ENCODE measurements at places on chromosomes 3 and 15. TPM values are rescaled to one million over a fixed set of nuclear protein-coding genes. Genes with fewer than 3 reads are reported as not detected.

- no peak overlapping the region for H3K27ac ChIP-seq
- no peaks in the 10 kb centered on the region for H3K27me3 ChIP-seq
- H3K36me3 ChIP-seq = no peaks in the 10 kb centered on the region
- peak; percentile 58 for DNase-seq
- no peak overlapping the region for H3K4me3 ChIP-seq
Observed at GRCh38 chr3:108319428-108320082, 23.2 kb downstream of the HHLA2 start.

Gene CERS3
- not detected for total RNA-seq

DNA sequence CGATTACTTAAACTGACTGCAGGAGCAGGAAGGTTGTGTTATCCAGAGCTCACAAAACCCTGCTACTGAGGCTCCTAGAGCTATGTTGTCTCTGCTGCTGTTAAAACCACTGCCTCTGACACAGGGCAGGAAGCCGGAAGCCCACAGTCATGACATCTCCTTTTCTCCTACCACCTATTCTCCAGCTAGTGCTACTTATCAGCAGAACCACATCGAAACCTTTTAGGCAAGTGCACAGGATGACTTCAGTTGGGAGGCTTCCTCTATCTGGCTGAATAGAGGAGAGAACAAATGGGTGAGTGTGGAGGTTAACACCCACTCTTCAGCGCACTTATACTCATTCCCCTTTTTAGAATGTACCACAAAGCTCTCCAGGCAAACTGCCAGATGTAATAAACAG is 638.0 kb downstream of the OTOL1 start:
- no peaks in the 10 kb centered on the region for H3K4me1 ChIP-seq
- DNase-seq = no peak
- no peaks in the 10 kb centered on the region for H3K27me3 ChIP-seq
- H3K4me3 ChIP-seq = no peak overlapping the region
- H3K27ac ChIP-seq = no peak overlapping the region

Gene COLQ
- total RNA-seq = 3.1 TPM

- H3K27me3 ChIP-seq = no peaks in the 10 kb centered on the region
- H3K4me1 ChIP-seq = peaks cover 7% of the 10 kb centered on the region
- no peak for DNase-seq
Observed at GRCh38 chr15:65875458-65875857, 6.2 kb downstream of the RAB11A start.

Gene ARHGEF26
- total RNA-seq = 109 TPM

Gene DLL4
- total RNA-seq = 13.9 TPM

Gene PRRT3
- 7.1 TPM for total RNA-seq

GRCh38 chr3:187924651-187925050 is 179.4 kb upstream of the BCL6 start:
- H3K27ac ChIP-seq = no peak overlapping the region
- H3K4me3 ChIP-seq = no peak overlapping the region

Gene ZIC1
- not detected for total RNA-seq

- H3K4me3 ChIP-seq = no peak overlapping the region
- H3K36me3 ChIP-seq = no peaks in the 10 kb centered on the region
- H3K4me1 ChIP-seq = no peaks in the 10 kb centered on the region
- no peak overlapping the region for H3K27ac ChIP-seq
- no peak for DNase-seq
- no peaks in the 10 kb centered on the region for H3K27me3 ChIP-seq
Observed at GRCh38 chr3:174270841-174271240, 588.3 kb upstream of the NAALADL2 start.

Gene ARGFX
- total RNA-seq = not detected

DNA sequence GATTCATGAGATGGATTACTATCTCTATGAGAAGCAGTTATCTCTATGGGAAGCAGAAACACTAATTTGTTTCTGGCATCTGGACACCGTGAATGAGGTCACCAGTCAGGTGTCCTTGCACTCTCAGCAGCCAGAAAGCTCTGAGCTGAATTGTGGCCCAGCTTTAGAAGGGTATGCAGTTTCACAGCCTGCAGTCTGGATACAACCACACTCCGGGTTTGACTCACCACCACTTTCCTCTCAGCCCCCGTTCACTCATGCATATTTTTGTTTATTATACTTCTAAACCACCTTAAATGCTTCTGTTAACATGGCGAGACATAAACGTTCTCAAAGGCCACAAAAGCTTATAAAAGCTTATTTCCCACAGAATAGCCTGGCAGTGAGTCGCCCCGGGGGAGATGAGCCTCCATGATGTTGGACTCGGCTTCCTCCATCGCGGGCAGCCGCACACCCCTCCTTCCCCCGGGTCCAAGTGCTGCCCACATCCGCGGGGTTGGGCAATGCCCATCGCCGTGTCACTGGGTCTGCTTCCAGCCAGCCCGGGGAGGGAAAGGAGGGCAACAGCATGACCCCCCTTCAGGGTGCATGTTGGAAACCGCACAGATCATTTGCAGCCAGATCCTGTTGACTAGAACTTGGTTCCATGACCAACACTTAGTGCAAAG is 16.8 kb upstream of the SLC41A3 start:
- H3K4me3 ChIP-seq = no peak overlapping the region
- no peaks in the 10 kb centered on the region for H3K36me3 ChIP-seq

Gene GOLGA6L4
- 3.8 TPM for total RNA-seq

Gene ZBTB20
- 88.8 TPM for total RNA-seq

Gene TASOR
- 80.7 TPM for total RNA-seq

DNA sequence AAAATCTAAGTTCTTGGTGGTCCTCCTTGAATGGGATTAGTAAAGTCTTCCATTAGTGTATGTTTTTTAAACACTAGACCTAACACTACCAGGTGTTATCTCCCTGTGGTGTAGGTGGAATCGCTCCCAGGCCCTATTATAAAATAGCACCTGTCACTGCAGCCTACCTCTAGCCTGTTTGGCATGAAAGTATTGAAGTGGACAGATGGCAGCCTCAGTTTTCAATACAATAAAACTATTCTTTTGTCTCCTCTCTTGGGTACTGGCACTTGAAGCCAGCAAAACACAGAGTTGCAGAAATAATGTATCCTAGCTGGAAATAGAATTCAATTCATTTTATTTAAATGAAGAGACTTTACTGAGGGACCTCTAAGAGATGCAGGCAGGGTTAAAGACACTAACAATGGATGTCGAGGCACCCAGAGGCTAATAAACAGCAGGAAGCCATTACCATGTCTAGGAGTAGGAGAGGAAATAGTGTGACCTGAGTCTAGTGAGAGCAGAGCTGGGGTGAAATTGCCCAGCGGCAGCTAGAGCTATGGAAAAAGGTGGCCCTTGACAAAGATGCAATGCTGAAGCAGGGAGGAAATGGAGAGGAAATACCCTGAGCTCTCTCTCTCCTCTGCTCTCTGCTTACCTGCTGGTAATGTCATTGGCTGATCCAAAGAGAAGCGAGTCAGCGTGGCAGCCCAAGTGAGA is 49.1 kb upstream of the TMEM158 start:
- no peak overlapping the region for H3K27ac ChIP-seq
- no peaks in the 10 kb centered on the region for H3K27me3 ChIP-seq
- no peak for DNase-seq
- H3K4me1 ChIP-seq = no peaks in the 10 kb centered on the region
- no peak overlapping the region for H3K4me3 ChIP-seq
- no peaks in the 10 kb centered on the region for H3K36me3 ChIP-seq

DNA sequence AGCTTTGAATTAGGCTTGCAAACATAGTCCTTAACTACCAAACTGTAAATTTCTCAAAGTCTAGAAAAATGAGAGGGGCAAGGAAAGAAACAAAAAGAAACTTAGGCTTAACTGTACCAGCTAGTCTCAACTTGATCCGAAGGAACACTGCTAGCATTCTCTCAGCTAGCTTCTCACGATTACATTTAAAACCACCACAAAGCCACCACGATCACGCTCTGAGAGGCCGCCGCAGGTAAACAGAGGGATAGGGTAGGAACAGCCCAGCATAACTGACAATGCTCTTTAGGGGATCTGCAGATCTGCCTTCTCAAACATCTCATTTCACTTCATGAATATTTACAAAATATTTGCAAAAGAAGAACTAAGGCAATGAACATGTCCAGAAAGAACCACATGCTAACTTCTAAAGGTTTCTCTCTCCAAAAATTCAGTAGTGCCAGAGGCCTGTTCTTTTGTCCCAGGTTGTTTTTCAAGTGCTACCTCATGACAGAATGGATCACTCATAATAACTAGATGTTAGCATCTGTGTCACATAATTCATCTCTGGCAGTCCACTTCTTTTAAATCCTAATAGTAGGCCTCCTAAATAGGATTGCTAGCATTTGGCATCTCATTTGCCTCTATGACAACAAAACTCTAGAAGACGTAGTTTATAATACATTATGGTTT is 18.9 kb downstream of the VGLL4 start:
- DNase-seq = no peak
- peaks cover 42% of the 10 kb centered on the region for H3K4me1 ChIP-seq
- no peaks in the 10 kb centered on the region for H3K36me3 ChIP-seq
- no peak overlapping the region for H3K27ac ChIP-seq
- no peak overlapping the region for H3K4me3 ChIP-seq

DNA sequence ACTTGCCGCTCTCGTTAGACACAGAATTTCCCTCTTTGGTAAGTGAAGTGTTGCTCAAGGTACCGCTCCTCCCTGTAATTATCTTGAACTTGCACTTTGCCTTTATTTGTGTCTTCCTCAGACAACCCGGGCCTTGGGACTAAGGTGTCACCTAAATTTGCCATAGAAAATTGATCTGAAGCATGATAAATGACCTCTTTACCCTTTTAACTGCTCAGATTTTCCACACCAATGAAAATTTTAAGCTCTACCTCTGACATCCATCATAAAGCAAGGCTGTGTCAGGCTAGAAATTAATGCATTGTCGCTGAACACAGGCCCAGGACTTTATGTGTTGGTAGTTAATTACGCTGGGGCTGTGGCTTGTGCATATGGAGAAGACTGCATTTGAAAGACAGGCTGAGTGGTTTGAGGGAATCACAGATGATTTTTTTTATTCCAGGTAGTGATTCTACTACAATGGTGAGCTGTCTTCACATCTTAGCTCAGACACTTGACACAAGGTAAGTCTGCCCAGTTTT is 199.6 kb upstream of the CHRM5 start:
- no peaks in the 10 kb centered on the region for H3K27me3 ChIP-seq
- H3K4me3 ChIP-seq = no peak overlapping the region
- H3K4me1 ChIP-seq = no peaks in the 10 kb centered on the region
- H3K27ac ChIP-seq = no peak overlapping the region
- H3K36me3 ChIP-seq = no peaks in the 10 kb centered on the region

- no peak for DNase-seq
- H3K4me3 ChIP-seq = no peak overlapping the region
- no peaks in the 10 kb centered on the region for H3K27me3 ChIP-seq
- H3K36me3 ChIP-seq = no peaks in the 10 kb centered on the region
Observed at GRCh38 chr3:45871780-45872179, 14.6 kb upstream of the CCR9 start.

GRCh38 chr3:11510001-11510340 is 133.7 kb downstream of the VGLL4 start:
- H3K36me3 ChIP-seq = no peaks in the 10 kb centered on the region
- H3K27ac ChIP-seq = no peak overlapping the region
- no peak for DNase-seq
- no peak overlapping the region for H3K4me3 ChIP-seq
- H3K4me1 ChIP-seq = peaks cover 42% of the 10 kb centered on the region

Gene ZIC4
- not detected for total RNA-seq

DNA sequence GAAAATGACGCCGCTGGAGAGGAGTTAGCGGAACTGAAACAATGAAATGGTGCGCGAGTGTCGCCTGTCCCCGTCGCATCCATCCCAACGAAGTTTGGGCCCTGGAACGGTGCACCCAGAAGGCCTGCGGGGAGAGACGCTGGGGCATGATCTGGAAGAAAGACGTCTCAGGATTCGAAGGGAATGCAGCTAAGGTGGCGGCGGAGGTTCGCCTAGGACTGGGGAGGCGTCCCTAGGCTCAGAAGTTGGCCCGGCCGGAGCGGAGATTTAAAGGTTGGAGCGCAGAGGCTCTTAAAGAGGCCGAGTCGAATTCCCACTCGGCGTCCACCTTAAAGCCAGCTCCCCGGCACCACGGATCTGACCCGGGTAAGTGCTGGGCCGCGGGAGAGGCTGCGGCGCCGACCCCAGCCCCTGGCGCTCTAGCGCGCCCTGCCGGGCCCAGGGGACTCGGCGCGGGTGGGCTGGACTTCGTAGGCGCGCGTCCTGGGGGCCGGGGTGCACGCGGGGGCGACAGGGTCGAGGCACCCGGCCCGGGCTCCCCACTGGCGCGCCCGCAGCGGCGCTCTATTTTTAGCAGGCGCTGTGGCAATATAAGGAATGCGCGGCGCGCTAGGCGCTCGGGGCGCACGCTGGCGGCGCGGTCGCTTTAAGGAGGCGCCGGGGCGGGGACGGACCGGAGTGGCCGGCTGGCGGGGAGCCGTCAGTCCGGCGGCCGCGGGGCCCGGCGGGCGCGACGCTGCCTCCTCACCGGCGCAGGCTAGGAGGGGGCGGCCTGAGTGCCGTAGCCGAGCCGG is at the start of gene MRAS:
Gene MRAS, plus strand, starts transcription at position 620 of the 794 bp plus-strand sequence. CDS start 24,305 bp downstream, outside the sequence.
- H3K27ac ChIP-seq = peak within 1 kb of the TSS; percentile 93
- H3K4me3 ChIP-seq = peak within 1 kb of the TSS; percentile 70
- no peaks in the 10 kb centered on the region for H3K27me3 ChIP-seq
- no peaks in the 10 kb centered on the region for H3K36me3 ChIP-seq
- peaks cover 20% of the 10 kb centered on the region for H3K4me1 ChIP-seq

- no peak overlapping the region for H3K4me3 ChIP-seq
- no peaks in the 10 kb centered on the region for H3K27me3 ChIP-seq
- H3K27ac ChIP-seq = no peak overlapping the region
- no peak for DNase-seq
- H3K36me3 ChIP-seq = no peaks in the 10 kb centered on the region
Observed at GRCh38 chr3:141436180-141436579, 50.6 kb upstream of the RASA2 start.

DNA sequence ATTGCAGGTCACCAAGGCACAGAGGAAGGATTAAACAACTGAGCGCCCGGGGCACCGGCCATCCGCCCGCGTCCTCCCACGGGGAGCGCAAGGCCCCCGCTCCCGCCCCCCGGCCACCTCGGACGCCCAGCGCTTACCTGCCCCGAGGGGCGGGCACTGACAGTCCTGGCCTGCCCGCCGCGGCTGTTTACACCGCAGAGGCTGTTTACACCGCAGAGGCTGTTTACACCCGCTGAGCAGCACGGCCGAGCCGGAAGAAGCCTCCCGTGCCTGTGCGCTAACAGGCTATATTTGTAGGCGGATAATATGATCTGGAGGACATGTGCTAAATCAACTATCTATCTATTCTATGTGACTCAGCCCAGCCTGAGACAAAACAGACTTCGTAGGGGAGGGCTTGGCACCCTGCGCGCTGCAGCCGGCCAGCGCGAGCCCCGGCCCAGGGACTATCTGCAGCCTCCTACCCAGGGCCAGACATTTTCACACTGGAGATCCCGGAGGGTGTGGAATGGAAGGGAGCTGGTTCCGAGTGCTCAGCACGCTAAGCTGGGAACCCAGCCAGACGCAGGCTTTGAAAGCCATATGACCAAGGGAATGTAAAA is at the start of gene LRRC2:
Gene LRRC2, minus strand, starts transcription at position 263 of the 602 bp plus-strand sequence. CDS start 14,711 bp downstream, outside the sequence.
- H3K27me3 ChIP-seq = peaks cover 2% of the 10 kb centered on the region
- H3K4me1 ChIP-seq = peaks cover 13% of the 10 kb centered on the region
- DNase-seq = peak; percentile 87
- H3K4me3 ChIP-seq = peak within 1 kb of the TSS; percentile 49

- H3K36me3 ChIP-seq = no peaks in the 10 kb centered on the region
- no peak for DNase-seq
- no peaks in the 10 kb centered on the region for H3K4me1 ChIP-seq
- H3K27ac ChIP-seq = no peak overlapping the region
Observed at GRCh38 chr3:196726788-196727675, 12.6 kb upstream of the PAK2 start.

- H3K4me3 ChIP-seq = no peak overlapping the region
- peak overlapping the region; percentile 67 for H3K27ac ChIP-seq
Observed at GRCh38 chr3:124878561-124879336, 8.4 kb downstream of the ITGB5 start.

Gene ITGB5
- total RNA-seq = 145 TPM

Gene EPB42
- not detected for total RNA-seq

Gene CPB1
- not detected for total RNA-seq

- H3K27me3 ChIP-seq = no peaks in the 10 kb centered on the region
- no peak for DNase-seq
- H3K27ac ChIP-seq = no peak overlapping the region
- no peaks in the 10 kb centered on the region for H3K36me3 ChIP-seq
Observed at GRCh38 chr15:69861331-69862171, 236.2 kb downstream of the TLE3 start.
